ENCODE measurements at places on chromosomes 1 and 21. TPM values are rescaled to one million over a fixed set of nuclear protein-coding genes. Genes with fewer than 3 reads are reported as not detected.

The CCDC27 gene
- total RNA-seq, result not detected

The OLIG2 gene
- not detected for total RNA-seq

The FGGY gene
- 8.9 TPM for total RNA-seq

The FNDC5 gene
- not detected for total RNA-seq

The UQCRHL gene
- 1.6 TPM for total RNA-seq

The TPTE gene
- not detected for total RNA-seq

The TGFBR3 gene
- total RNA-seq, result 18.7 TPM
